Fibroblast of upper back skin (primary cell): ENCODE measurements at places on chromosomes 12 and 14.

- DNase-seq = no peak
Measured at GRCh38 chr12:3225796-3226180, 148.6 kb downstream of the TSPAN9 start.

DNA sequence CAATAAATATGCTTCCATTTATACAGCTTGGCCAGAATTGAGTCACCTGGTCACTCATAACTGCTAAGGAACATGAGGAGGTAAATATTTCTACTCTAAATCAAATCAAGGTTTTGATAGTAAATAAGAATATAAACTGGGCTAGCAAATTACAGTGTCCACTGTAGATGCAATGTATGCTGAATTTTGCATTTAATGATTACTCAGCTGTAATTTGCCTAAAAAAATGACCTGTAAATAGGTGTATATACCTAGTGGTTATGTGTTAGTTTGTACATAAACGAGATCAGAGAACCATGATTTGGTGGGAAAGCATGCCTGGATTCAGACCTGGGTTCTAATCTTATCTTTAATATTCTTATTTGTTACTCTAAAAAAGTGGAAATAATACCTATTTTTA is 76.6 kb upstream of the CNTN1 start:
- DNase-seq = no peak

DNA sequence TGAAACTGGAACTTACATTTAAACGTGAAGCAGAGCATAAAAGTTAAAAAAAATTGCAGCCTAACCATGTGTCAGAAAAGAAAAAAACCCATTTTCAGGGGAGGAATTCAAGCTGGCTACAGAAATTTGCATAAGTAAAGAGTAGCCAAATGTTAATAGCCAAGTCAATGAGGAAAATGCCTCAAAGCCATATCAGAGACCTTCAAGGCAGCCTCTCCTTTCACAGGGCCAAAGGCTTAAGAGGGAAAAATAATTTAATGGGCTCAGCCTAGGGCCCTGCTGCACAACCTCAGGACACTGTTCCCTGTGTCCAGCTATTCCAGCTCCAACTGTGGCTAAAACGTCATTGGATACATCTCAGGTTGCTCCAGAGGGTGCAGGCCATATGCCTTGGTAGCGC is 749.5 kb downstream of the FLRT2 start:
- no peak for DNase-seq

DNA sequence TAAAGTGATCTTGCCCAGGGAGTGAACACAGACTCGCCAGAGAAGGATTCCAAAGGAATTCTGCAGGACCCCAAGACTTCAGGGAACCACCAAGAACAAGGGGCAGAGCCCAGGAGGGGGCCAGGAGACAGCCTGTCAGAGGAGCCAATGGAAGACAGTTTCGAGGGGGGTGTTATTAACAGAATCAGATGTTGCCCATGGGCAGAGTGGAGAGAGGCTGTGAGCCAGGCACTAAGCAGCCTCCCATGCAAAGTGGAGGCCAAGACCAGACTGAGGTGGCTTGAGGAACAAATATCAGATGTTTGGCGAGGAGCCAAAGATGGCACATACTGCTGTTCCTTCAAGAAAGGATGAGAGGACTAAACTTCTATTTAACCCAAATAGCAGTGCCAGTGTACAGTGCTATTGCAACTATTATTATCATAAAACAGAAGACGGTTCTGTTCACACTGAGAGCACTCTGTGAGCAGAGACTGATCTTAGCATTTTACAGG is 12.6 kb downstream of the APPL2 start:
- DNase-seq = no peak

DNA sequence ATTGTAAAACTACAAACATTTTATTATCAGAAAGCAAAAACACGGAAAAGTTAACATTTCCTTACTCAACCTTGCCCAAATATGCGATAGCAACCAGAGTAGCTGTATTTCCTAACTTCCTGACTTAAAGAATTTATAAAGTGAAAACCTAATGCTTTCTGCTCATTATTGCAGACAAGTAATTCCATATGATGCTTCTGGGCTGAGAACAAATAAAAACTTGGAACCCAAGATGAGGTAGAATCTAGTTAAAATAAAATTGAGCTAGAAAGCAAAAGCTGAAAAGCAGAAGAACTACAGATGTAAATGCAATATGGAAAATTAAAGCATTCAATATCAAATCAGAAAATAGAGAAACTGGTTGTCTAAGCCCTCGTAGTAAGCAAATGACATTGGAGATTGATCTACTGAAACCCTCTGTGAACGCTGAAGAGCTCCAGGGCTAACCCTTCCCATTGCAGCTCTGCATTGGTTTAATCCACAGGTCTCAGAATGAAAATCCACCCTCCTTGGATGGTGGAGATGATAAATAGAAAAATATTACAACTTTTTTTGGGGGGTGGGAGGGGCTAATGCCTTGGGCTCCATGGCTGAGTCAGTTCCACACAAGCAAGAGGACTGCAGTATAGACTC is 40.7 kb downstream of the CORO1C start:
- no peak for DNase-seq

DNA sequence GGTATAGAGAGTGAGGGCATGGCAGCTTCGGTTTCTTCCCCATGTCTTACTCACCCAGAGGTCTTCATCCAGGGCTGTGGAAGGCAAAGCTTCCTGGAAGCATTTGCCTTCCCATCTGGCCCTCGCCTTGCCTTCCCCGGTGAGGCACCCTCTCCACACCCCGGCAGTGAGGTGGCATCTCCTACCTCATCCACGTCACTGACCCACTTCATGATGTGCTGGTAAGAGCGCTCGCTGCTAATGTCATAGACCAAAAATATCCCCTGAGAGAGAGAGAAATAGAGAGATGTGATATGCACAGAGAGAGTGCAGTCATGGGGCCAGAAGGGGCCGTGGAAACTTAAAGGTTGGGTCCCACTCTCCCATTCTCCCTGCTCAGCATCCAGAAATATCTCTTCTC is 8.3 kb upstream of the GPX2 start:
- DNase-seq = no peak

- no peak for DNase-seq
Measured at GRCh38 chr12:67245571-67245970, 23.6 kb upstream of the CAND1 start.

GRCh38 chr14:20707622-20708021 is 19.1 kb downstream of the ANG start:
- DNase-seq = peak; percentile 3
